Panc1 (cell line): ENCODE measurements at places on chromosomes 4 and X.

DNA sequence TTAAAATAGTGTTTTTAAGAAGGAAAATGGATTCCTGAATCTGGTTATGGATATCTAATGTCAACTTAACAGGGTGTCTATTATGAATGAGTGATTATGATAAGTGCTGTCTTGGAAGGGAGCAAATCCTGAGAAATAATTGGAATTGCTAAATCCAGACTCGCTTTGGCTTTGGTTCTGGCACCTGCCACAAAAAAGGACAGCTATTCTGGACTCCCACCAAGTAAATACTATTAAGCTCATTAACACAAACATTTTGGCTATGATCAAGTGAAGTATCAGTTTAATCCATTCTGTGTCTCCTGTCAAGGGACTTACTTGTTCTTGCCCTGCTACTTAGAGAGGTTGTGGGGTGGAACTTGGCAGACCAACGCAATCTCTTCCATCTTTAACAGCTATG, 403.7 kb downstream of the CENPC start:
- no peak for DNase-seq

DNA sequence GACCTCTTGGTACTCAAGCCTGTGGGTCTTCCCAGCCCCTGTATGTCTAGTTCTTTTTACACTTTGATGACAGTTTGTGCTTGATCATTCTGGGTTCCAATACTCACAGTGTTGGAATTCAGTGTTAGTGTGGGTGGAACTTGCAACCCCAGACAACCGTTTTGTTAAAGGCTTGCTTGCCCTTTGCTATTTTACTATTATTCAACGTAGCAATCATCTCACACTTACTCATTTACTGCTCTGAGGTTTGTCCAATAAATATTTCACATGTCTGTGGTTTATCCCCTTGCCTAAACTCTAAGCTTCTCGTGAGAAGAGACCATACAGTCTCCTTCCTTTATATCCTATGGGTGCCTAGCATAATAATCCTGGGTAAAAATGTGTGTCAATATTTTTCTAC, 15.3 kb downstream of the CCNG2 start:
- DNase-seq: no peak

GRCh38 chrX:29257521-29257920, 670.3 kb downstream of the IL1RAPL1 start:
- no peak for DNase-seq

- DNase-seq: no peak
Measured at GRCh38 chrX:134588806-134589205, 69.5 kb downstream of the PLAC1 start.

DNA sequence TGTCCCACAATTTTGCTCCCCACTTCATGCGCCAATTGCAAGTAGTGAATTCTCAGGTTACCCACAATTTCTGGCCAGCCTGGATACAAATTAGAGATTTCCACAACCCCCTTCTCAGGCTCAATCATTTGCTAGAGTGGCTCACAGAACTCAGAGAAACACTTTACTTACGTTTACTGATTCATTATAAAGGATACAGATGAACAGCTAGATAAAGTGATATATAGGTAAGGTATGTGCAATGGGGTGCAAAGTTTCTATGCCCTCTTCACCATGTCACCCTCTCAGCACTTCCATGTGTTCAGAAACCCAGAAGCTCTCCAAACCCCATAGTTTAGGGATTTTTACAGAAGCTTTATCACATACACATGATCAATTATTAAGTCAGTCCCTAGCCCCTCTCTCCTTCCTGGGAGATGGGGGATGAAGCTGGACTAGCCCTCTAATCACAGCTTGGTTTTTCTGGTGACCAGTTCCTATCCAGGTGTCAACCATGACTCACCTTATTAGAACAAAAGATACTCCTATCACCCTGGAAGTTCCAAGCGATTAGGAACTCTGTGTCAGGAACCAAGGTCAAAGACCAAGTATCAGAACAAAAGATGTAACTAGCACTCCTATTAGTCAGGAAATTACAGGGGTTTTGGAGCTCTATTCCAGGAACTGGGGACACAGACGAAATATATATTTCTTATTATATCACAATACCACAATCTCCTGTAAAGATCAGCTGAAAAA, 33.5 kb upstream of the PRRG1 start:
- no peak for DNase-seq

DNA sequence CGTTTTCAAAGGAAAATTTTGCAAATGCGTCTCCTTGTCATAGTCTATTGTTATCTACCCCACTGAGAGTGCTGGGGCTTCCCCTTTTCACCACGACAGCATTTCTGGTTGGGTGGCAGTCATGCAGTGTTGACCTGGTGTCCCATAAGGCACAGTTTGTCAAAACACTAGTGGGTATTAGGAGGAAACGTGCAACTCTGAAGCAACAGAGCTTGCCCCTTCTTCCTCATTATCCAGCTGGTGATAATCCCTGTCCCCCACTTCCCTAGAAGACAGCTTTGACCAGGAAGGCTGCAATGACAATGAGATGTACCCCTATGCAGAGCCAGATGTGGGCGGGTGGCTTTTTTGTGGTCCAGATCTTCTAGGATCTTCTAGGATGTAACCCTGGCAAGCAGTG, 1.8 kb downstream of the TBC1D1 start:
- DNase-seq: no peak

- DNase-seq: no peak
Measured at GRCh38 chr4:137825505-137825904, 293.2 kb upstream of the PCDH18 start.

- peak; percentile 5 for DNase-seq
Measured at GRCh38 chrX:120457766-120458180, 11.3 kb downstream of the LAMP2 start.

GRCh38 chrX:153499876-153500275, 5.1 kb downstream of the BGN start:
- DNase-seq: no peak

GRCh38 chr4:27720010-27720766, 859.5 kb downstream of the STIM2 start:
- DNase-seq: no peak

GRCh38 chrX:100587861-100588260, 3.1 kb downstream of the TNMD start:
- DNase-seq: no peak
